ENCODE measurements at places on chromosomes 13 and 19. TPM values are rescaled to one million over a fixed set of nuclear protein-coding genes. Genes with fewer than 3 reads are reported as not detected.

The MCEMP1 gene
- total RNA-seq: not detected

The STRN4 gene
- total RNA-seq: 87.1 TPM

The LMTK3 gene
- total RNA-seq: 3.4 TPM

The IGFL2 gene
- 0.30 TPM for total RNA-seq

The DCLK1 gene
- not detected for total RNA-seq

The COX7A1 gene
- total RNA-seq: not detected

The RNF113B gene
- not detected for total RNA-seq

The KLHL26 gene
- total RNA-seq: 10.5 TPM

The CEBPA gene
- total RNA-seq: 0.07 TPM

The CABP5 gene
- total RNA-seq: not detected

The LHB gene
- not detected for total RNA-seq

The C13orf46 gene
- 4.5 TPM for total RNA-seq

The NUFIP1 gene
- 6.3 TPM for total RNA-seq

The SIRT6 gene
- 34.4 TPM for total RNA-seq

The GFY gene
- total RNA-seq: not detected

The DNAJC15 gene
- total RNA-seq: 18.2 TPM

The CAMSAP3 gene
- total RNA-seq: 0.11 TPM

The SULT2A1 gene
- total RNA-seq: not detected

The KANK3 gene
- total RNA-seq: 2.2 TPM

The SPRED3 gene
- total RNA-seq: 1.9 TPM

The PCDH20 gene
- not detected for total RNA-seq

The POSTN gene
- not detected for total RNA-seq

The CYP2A6 gene
- not detected for total RNA-seq

The TEX29 gene
- total RNA-seq: 0.27 TPM

The KRTDAP gene
- not detected for total RNA-seq

The DIRAS1 gene
- 0.23 TPM for total RNA-seq

The CEACAM16 gene
- total RNA-seq: not detected

The GPR4 gene
- not detected for total RNA-seq

The ZNF175 gene
- total RNA-seq: 10.2 TPM

The SLC25A41 gene
- total RNA-seq: 0.23 TPM

The TTYH1 gene
- 0.80 TPM for total RNA-seq

The MCOLN1 gene
- 10.7 TPM for total RNA-seq

The NLRP4 gene
- not detected for total RNA-seq

The ZNF506 gene
- 15.3 TPM for total RNA-seq

The LGALS14 gene
- total RNA-seq: not detected

The ZNF560 gene
- total RNA-seq: not detected

Data from T-helper 2 cell treated with Interferon-gamma antibody and Interleukin-4, amounts not matched to agents 100 ng/mL and 5 ng/mL, for 36 hours (primary cell).